ENCODE measurements at places on chromosomes 16 and 17.

GRCh38 chr17:19630035-19630434 is 18.5 kb upstream of the ALDH3A2 start:
- DNase-seq: no peak

DNA sequence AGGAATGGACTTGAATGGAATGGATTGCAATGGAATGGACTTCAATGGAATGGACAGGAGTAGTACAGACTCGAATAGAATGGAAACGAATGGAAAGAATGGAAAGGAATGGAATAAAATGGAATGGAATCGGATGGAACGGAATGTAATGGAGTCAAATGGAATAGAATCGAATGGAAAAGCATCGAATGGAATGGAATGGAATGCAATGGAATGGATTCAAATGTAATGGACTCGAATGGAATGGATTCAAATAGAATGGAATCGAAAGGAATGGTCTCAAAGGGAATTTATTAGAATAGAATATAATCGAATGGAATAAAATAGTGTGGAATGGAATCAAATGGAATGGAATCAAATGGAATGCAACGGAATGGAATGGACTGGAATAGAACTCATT is 484.9 kb upstream of the WSB1 start:
- DNase-seq: no peak

- no peak for DNase-seq
Measured at GRCh38 chr16:2151188-2152091, 3.0 kb downstream of the RAB26 start.

GRCh38 chr16:13307851-13308250 is 406.5 kb downstream of the SHISA9 start:
- DNase-seq: no peak

GRCh38 chr17:8789743-8790142 is 9.4 kb downstream of the MFSD6L start:
- DNase-seq: no peak

GRCh38 chr16:49590166-49590871 is 216.7 kb downstream of the C16orf78 start:
- no peak for DNase-seq

DNA sequence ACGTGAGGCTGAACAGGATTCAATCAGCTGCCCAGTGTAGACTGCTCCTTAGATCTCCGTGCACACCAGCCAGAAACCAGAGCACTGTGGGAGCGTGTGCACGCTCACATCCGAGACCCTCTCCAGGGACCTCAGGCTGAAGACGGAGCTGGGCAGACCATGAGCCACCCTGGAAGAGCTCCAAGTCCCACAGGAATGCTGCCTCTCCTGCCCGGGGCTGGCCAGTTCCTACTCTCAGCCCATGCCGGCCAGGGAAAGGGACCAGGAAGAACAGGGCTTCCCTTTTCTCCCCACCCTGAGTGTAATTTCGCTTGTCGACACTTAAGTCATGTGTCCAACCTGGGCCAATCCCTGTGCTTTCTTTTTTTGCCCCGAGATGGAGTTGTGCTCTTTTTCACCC is 6.9 kb downstream of the ALYREF start:
- no peak for DNase-seq

DNA sequence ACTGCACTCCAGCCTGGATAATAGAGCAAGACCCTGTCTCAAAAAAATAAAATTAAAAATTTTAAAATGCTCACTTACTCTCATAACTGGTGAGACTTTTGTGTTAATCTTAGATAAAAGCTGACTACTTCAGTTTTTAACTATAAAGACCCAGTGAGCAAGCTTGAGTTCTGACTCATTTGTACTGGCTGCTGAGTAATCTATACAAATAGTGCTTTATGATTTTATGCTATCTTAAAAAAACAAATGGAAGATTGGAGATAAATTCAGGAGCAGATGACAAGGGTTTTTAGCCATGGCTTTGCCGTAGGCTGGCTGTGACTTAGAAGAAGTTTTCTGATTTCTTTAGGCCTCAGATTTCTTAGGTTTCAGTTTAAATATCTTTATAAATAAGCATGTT is 30.5 kb downstream of the SNTB2 start:
- DNase-seq: no peak

- no peak for DNase-seq
Measured at GRCh38 chr16:14284930-14285512, 213.9 kb downstream of the MRTFB start.

DNA sequence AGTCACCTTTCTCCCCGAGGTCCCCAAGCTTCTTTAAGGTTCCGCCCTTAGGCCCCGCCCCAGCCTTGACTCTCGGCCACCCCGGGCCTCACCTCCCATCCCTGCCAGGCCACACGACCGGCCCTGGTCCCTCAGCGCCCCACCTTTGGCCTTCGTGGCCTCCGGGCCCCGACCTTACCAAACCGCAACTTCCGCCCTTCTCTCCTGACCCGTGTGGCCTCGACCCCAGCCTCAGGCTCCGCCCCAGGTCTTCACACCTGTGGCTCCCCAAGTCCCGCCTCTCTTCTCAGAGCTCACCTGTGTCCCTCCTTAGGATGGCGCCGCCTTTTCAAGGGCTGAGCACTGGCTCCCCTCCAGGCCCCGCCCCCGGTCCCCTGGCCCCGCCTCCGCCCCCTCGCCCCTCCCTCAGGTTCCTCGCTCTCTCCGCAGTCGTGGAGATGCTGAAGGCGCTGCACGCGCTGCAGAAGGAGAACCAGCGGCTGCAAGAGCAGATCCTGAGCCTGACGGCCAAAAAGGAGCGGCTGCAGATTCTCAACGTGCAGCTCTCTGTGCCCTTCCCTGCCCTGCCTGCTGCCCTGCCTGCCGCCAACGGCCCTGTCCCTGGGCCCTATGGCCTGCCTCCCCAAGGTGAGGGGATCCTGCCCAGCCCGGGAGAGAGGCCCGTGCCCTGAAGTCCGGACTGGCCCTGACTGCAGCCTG is 10.0 kb upstream of the CISD3 start:
- no peak for DNase-seq

- DNase-seq: no peak
Measured at GRCh38 chr16:50002190-50002589, 22.8 kb upstream of the CNEP1R1 start.

GRCh38 chr16:11240636-11241473 is 15.1 kb downstream of the SOCS1 start:
- DNase-seq: no peak

- peak; percentile 83 for DNase-seq
Measured at GRCh38 chr17:69501591-69502468, 87.3 kb downstream of the MAP2K6 start.

DNA sequence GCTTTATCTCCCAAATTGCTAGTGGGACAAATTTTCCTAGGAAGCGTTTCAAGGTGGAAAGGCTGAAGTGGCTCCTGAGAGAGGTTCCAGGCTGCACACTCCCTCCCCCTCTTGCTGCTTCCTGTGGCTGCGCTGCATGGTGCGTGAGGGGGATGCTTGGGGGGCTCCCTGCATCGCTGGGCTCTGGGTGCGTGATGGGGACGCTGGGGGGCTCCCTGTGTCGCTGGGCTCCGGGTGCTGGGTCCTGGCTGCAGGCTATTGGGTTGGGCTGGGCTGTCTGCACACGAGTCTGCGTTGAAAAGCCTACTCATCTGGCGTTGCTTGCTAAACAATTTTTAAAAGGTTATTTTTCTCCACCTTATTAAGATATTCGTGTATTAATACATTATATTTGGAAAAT is 30.1 kb downstream of the NDEL1 start:
- no peak for DNase-seq

DNA sequence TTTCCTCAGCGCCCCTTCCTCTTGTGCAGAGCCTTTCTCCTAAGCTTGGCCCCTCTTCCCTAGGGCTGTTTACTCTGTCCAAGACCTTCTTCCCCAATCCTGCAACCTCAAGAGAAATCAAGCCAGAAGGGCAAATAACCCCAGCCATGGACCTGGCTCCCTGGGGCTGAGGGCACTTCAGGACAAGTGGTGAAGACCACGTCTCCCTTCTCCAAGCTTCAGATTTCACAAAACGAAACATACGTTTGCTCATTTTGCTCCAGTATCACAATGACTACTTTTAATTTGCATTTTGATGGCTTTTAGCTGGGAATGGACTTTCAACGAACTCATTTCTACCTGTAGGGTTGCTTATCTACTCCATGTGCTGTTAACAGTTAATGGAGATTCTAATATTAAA is 139.8 kb upstream of the CACNG5 start:
- DNase-seq: no peak

DNA sequence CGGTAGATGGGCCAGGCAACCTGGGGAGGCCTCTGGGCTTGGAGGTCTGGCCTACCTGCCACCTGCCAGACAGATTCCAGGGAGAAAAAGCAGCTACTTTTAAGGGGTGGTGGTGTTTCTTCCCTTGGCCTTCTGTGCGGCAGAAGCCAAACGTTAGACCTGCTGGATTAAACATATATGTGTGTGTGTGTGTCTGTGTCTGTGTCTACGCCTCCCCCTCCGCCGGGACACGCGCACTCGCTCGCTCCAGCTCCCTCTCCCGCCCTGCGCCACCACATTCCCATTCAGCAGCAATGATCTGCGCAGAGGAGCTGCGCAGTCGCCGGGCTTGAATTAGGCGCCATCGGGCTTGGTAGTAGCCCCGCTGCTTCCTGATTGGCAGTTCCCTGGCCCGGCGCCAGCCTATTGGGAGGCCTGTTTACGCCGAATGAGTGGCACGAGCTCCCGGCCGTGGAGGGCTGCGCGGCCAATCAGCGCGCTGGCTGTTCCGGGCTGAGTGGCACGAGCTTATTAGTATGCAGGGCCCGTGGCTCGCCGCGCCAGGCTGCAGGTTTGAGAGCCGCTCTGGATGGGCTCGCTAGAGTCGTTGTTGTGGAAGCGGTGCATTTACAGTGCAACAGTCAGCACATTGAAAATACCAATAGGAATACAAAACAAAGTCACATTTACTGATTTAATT is at the start of gene BAHCC1:
BAHCC1 (plus strand) TSS at position 537 of the 679 bp plus-strand sequence. CDS start 4,283 bp downstream, outside the sequence.
- DNase-seq: peak; percentile 100

DNA sequence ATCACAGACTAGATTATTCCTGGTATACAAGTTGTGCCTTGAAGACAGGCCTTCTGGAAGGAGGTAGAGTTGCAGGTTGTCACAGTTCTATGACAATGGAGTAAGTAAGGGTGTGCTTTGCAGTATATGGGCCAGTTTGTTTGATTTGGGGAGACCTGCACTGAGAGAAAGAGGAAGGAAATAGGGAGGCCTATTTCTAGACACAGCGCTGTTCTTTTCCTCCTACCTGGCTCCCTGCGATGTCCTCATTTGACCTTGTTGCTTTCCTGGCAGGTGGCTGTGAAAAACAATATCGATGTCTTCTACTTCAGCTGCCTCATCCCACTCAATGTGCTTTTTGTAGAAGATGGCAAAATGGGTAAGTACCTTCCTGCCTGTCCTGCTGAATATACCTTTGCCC is 22.5 kb upstream of the RASL10B start:
- DNase-seq: peak; percentile 54

- DNase-seq: no peak
Measured at GRCh38 chr16:52707676-52708337, 160.9 kb upstream of the TOX3 start.

All from G401 (cell line).